CD4-positive, alpha-beta memory T cell (primary cell): ENCODE measurements at places on chromosomes 3 and 15. TPM values are rescaled to one million over a fixed set of nuclear protein-coding genes. Genes with fewer than 3 reads are reported as not detected.
A peak's percentile ranks its signal among the peaks of the same experiment; 100 is the strongest.

GRCh38 chr3:110774496-110775265 lies 296.9 kb upstream of the NECTIN3 start:
- no peak for DNase-seq
- H3K36me3 ChIP-seq = no peaks in the 10 kb centered on the region
- no peak overlapping the region for H3K27ac ChIP-seq
- no peak overlapping the region for H3K4me3 ChIP-seq
- H3K27me3 ChIP-seq = no peaks in the 10 kb centered on the region

GRCh38 chr3:159711560-159712333 lies 276.9 kb upstream of the IL12A start:
- H3K27me3 ChIP-seq = no peaks in the 10 kb centered on the region
- H3K4me3 ChIP-seq = no peak overlapping the region
- H3K4me1 ChIP-seq = no peaks in the 10 kb centered on the region
- H3K27ac ChIP-seq = no peak overlapping the region

- no peak for DNase-seq
- no peaks in the 10 kb centered on the region for H3K36me3 ChIP-seq
- H3K4me1 ChIP-seq = no peaks in the 10 kb centered on the region
- no peaks in the 10 kb centered on the region for H3K27me3 ChIP-seq
- no peak overlapping the region for H3K4me3 ChIP-seq
Observed at GRCh38 chr3:143770391-143770790, 77.9 kb downstream of the SLC9A9 start.

GRCh38 chr3:196431181-196432136 lies 768 bp downstream of the UBXN7 start:
- H3K4me3 ChIP-seq = peak overlapping the region; percentile 85
- H3K27me3 ChIP-seq = no peaks in the 10 kb centered on the region
- H3K27ac ChIP-seq = peak overlapping the region; percentile 81
- peaks cover 3% of the 10 kb centered on the region for H3K36me3 ChIP-seq
- DNase-seq = peak; percentile 23

Gene CFAP91
- 0.48 TPM for polyA plus RNA-seq

- no peaks in the 10 kb centered on the region for H3K4me1 ChIP-seq
- H3K27me3 ChIP-seq = no peaks in the 10 kb centered on the region
- DNase-seq = no peak
- no peak overlapping the region for H3K27ac ChIP-seq
Observed at GRCh38 chr3:111762537-111762936, 96.5 kb upstream of the PHLDB2 start.

DNA sequence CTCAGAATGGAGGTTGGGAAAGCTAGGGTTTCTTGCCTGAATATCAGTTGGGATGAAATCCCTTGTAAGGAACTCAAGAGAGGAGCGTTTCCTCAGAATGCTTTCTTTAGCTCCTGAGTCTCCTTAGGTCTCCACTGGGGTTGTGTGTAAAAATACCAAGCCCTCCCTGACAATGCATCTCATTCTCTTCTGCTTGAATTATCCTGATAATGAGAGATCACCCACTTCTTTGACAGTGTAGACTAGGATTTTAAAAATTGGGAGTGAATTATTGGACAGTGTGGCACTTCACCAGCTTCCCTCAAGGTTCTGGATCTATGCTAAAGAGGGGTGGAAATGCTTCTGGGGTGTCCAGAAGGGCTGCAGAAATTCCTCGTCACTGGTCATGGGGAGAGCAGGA lies 41.8 kb upstream of the POLG start:
- H3K4me1 ChIP-seq = no peaks in the 10 kb centered on the region
- H3K36me3 ChIP-seq = no peaks in the 10 kb centered on the region
- H3K27me3 ChIP-seq = peaks cover 43% of the 10 kb centered on the region
- DNase-seq = no peak
- no peak overlapping the region for H3K27ac ChIP-seq

DNA sequence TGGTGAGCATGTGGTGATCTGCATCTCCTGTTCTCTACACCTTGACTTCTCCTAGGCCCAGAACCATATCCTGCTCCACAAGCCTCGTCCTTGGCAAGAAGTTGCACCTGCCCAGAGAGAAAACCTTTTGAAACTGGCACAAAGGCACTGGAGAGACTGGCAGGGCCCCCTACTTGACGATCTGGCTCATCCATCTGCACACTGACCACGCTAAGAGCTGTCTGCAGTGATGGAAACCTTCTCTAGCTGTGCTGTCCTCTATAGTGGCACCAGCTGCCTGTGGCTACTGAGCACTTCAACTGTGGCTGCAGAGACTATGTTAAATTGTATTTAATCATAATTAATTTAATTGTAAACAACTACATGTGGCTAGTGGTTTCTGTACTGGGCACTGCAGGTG lies 26.2 kb upstream of the SRP14 start:
- H3K4me3 ChIP-seq = no peak overlapping the region
- H3K36me3 ChIP-seq = no peaks in the 10 kb centered on the region
- no peak for DNase-seq

DNA sequence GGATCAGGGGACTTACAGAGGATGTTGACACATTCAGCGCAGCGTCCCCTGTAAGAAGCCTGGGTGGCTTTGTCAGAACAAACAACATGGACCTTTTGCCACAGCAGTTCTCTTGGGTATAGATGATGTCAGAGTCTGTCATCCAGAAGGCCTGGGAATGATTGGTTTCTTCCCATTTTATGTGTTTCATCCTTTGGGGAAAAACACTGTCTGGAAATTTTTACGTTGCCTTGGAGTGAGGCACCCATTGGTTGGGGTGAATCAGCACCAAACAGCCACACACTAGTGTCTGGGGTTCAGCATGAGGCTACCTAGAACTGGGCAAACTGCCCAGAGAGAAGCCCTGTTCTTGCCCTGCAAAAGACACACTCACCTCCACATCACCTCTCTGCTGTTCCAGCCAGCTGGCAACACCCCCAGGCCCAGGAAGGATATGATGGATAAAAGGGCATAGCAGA lies 123.0 kb downstream of the FAM43A start:
- H3K27me3 ChIP-seq = peaks cover 2% of the 10 kb centered on the region
- H3K27ac ChIP-seq = no peak overlapping the region
- no peaks in the 10 kb centered on the region for H3K4me1 ChIP-seq
- H3K36me3 ChIP-seq = no peaks in the 10 kb centered on the region
- H3K4me3 ChIP-seq = no peak overlapping the region

DNA sequence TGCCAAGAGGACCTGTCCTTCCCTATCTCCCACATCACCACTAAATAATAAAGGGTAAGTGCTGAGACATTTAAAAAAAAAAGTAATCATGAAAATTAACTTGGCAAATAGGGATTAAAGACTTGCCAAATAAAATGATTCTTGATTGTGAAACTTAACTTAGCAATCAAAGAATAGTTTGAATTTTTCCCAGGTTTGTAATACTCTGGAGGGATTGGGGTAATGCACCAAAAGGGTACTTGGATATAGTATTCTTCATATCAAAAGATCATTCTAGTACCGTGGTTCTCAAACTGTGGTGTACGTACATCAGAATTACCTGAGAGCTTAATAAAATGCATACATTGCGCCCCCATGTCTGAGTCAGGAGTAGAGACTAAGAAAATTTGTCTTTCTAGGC lies 28.5 kb downstream of the CALML4 start:
- no peak for DNase-seq
- no peaks in the 10 kb centered on the region for H3K27me3 ChIP-seq
- peaks cover 42% of the 10 kb centered on the region for H3K36me3 ChIP-seq
- no peak overlapping the region for H3K4me3 ChIP-seq
- no peaks in the 10 kb centered on the region for H3K4me1 ChIP-seq

GRCh38 chr3:8237893-8238292 lies 263.7 kb upstream of the LMCD1 start:
- no peak for DNase-seq
- no peaks in the 10 kb centered on the region for H3K4me1 ChIP-seq
- H3K36me3 ChIP-seq = no peaks in the 10 kb centered on the region
- no peaks in the 10 kb centered on the region for H3K27me3 ChIP-seq
- H3K27ac ChIP-seq = no peak overlapping the region

DNA sequence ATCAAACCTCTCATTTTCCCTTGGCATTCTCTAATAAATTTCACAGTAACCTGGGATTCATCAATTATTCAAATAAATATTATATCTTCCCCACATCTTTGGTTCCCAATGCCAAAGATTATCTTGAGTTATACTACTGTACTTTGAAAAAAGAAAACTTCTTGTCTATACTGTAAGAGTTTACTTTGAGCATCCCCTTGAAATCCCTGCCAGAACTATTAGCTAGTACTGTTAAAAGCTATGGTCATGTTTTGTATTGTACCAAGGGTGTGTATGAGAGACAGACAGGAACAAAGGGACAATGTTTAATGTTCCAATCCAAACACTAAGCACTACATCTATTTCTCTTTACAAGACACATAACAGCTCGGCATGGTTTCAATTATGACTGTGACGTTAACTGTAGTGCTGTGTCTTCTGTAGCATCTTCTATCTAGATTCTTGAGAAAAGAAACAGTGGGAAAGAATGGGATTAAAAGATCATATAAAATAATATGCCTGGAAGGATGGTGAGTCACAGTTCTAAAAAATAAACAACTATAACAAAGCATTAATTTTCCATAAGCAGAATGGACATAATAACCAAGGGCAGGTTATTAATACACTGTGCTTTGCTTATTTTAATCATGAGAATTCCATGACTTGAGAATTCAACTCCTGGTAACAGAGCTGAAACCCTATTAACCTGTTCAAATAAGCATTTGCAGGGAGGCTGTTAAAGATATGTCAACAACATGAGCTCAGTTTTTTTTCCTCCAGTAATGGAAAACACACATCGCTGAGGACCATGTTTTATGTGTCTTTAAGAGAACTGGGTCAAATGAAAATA lies 71.1 kb downstream of the ALDH1A2 start:
- no peak for DNase-seq
- no peak overlapping the region for H3K4me3 ChIP-seq
- H3K36me3 ChIP-seq = no peaks in the 10 kb centered on the region
- H3K4me1 ChIP-seq = no peaks in the 10 kb centered on the region

GRCh38 chr3:144028798-144029411 lies 57.3 kb downstream of the DIPK2A start:
- no peak overlapping the region for H3K4me3 ChIP-seq
- no peak for DNase-seq
- no peaks in the 10 kb centered on the region for H3K36me3 ChIP-seq
- H3K27me3 ChIP-seq = no peaks in the 10 kb centered on the region

- DNase-seq = no peak
- no peaks in the 10 kb centered on the region for H3K27me3 ChIP-seq
- H3K36me3 ChIP-seq = no peaks in the 10 kb centered on the region
- H3K4me3 ChIP-seq = no peak overlapping the region
- H3K4me1 ChIP-seq = no peaks in the 10 kb centered on the region
- H3K27ac ChIP-seq = no peak overlapping the region
Observed at GRCh38 chr3:10962481-10963036, 30.0 kb upstream of the SLC6A1 start.

DNA sequence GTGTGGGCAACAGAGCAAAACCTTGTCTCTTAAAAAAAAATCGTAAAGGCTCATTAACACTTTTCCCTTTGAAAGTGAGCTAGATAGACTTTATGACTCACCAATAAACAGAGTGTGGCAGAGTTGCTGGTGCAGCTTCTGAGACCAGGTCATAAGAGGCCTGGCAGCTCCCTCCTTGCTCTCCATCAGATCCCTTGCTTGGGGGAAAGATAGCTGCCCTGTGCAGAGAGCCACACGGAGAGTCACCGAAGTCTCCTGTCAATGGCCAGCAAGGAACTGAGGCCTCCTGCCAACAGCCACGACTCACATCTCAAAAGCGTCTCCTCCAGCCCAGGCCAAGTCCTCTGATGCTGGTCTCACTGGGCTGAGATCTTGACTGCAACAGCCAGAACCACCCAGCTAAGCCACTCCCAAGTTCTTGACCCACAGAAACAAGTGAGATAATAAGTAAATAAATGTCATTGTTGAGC lies 8.7 kb upstream of the GP9 start:
- DNase-seq = no peak
- H3K27me3 ChIP-seq = no peaks in the 10 kb centered on the region
- H3K27ac ChIP-seq = no peak overlapping the region
- H3K36me3 ChIP-seq = no peaks in the 10 kb centered on the region

Gene DPPA2
- polyA plus RNA-seq = not detected

- no peaks in the 10 kb centered on the region for H3K36me3 ChIP-seq
- no peak for DNase-seq
- no peaks in the 10 kb centered on the region for H3K27me3 ChIP-seq
- peak overlapping the region; percentile 36 for H3K4me3 ChIP-seq
- H3K4me1 ChIP-seq = peaks cover 37% of the 10 kb centered on the region
Observed at GRCh38 chr3:13480340-13481318, 523 bp downstream of the HDAC11 start.

DNA sequence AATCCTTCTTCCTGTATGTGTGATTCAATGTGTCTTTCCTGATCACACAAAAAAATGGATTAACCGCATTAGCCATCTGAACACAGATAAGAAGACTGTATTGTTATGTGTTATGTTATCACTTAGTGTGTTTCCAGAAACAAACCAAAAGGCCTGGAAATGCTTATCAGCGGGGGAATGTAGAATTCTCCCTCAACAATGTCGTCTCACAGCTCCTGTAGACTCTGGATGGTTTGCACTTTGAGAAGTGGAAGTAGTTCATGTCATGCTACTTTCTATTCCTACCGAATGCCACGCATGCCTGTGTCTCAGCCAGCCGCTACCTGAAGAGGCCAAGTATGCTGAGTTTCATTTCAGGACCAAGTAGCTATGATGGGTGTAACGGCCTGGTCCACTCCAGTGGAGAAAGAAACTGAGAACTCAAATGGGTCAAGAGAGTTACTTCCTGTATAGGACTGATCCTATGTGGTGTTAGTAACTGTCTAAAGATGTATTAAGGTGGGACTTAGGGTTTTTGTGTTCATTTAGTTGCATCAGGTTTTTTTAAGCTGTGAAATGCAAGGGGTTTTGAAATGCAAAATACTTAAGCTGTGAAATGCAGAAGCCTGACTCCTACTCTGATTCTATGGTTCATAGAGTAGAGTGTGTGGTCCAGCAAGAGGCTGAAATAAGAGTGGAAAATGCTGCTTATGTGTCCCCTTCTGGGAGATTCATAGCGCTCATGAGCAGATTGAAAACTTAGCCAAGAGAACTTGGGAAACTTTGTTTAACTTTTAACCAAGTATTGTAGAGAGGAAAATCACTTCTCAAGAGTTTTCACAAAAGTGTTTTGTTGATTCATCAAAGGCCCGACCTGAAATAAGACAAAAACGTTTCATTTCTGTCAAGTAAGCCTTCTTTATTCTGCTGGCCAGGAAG lies 118.5 kb upstream of the LMOD3 start:
- H3K4me3 ChIP-seq = no peak overlapping the region
- H3K27ac ChIP-seq = no peak overlapping the region
- no peaks in the 10 kb centered on the region for H3K27me3 ChIP-seq
- H3K4me1 ChIP-seq = peaks cover 18% of the 10 kb centered on the region

- peaks cover 4% of the 10 kb centered on the region for H3K27me3 ChIP-seq
- H3K27ac ChIP-seq = no peak overlapping the region
- H3K4me3 ChIP-seq = no peak overlapping the region
Observed at GRCh38 chr3:148727231-148727630, 29.5 kb downstream of the AGTR1 start.

Gene TGM5
- polyA plus RNA-seq = not detected

GRCh38 chr3:145952536-145952935 lies 208.4 kb downstream of the PLOD2 start:
- no peak overlapping the region for H3K27ac ChIP-seq
- DNase-seq = no peak
- no peaks in the 10 kb centered on the region for H3K27me3 ChIP-seq
- no peaks in the 10 kb centered on the region for H3K4me1 ChIP-seq
- no peaks in the 10 kb centered on the region for H3K36me3 ChIP-seq
